NCI-H524 (cell line): ENCODE measurements at places on chromosomes 4 and X.

- peak; percentile 13 for DNase-seq
Observed at GRCh38 chr4:176198316-176198903, 3.0 kb upstream of the SPATA4 start.

GRCh38 chr4:1567808-1568581 lies 116.1 kb downstream of the FAM53A start:
- no peak for DNase-seq

DNA sequence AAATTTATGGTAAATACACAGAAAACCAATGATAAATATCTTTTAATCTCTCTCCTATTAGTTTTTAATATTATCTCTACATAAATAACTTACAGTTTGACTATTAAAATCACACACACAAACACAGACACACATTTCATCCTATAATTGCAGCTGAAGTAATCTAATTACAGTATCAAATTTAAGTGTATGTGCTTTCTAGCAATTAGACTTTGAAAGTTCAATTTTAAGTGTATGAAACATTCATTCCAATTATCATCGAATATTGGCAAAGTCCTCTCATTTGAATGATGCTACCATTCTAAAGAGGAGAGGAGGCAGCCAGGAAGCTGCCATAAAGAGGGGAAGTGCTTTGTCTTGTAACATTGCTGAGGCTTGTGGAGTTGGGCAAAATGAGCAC lies 221.2 kb upstream of the PABPC4L start:
- DNase-seq: no peak

- peak; percentile 41 for DNase-seq
Observed at GRCh38 chr4:129429581-129430320, 333.8 kb downstream of the C4orf33 start.

DNA sequence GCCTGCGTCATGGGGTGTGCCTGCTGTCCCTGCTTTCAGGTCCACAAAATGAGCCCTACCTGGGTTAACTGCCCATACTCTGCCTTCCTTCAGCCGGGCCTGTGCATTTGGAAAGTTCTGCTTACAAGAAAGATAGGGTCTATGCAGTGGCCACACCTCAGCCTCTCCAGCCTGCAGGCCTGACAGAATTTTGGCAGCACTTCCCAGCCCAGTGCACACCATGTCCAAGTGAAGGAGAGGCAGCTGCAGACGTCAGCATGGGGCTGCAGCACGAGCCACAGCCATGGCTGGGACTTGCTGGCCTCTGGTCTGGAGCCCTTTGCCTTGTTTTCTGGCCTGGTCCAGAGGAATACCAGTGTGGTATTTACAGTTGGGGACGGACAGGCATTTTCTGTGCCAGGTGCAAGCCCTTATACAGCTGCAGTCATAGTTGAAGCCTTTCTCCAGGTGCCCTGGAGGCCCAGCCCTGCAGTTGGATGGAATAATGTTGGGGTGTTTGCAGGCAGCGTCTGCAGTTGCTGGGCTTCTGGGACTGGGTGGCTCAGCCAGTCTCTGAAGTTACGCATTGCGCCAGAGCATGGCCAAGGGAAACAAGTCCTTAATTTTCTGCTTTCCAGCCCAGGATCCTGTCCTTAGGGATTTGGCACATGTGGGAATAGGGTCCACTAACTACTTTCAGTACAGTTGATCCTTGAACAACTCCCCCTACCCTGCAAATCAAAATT lies 26.2 kb downstream of the JADE1 start:
- no peak for DNase-seq
